Activated CD4-positive, CD25-positive, alpha-beta regulatory T cell (primary cell): ENCODE measurements at places on chromosomes 6 and 20.
A peak's percentile ranks its signal among the peaks of the same experiment; 100 is the strongest.

GRCh38 chr20:4844751-4845465 lies 123.2 kb downstream of the PRND start:
- DNase-seq = no peak

DNA sequence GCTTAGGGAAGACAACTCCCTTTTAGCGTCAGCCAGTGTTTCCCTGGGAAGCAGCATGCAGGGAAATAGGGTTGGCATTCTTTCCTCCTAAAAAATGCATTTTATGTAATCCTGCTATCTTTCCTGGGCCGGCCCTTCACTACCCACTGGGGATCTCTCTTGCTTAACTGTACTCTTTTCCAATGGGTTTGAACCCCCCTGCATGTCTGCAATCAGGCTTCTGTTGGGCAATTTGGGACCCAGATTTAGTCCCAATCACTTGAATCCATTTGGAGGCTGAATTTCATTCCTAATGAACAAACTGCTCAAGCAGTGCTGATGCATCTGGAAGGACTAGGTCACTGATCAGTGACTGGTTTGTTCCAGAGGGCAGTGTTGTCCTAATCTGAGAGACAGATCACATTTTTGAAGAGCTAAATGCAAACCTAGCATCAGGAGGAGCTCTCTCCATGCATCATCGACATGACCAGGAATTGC lies 152.0 kb downstream of the TSHZ2 start:
- DNase-seq = no peak

- peak; percentile 44 for DNase-seq
Observed at GRCh38 chr6:33427585-33428223, 7.8 kb downstream of the SYNGAP1 start.

DNA sequence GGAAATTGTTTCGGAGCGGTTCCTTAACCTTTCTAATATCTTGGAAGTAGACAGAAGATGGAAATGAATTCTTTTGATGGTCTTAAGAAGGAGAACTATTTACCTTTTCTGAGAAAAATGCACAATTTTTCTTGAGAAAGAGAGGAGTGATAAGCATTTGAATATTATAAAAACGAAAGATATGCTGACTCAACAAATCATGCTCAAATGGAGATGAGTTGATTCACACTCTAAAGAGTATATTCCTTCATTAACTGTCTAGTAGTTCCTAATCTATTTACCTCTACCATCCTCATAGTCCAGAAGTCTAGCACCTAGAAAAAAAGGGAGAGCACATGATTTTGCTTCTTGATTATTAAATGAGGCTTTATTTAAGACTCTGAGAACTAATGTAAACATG lies 4.1 kb downstream of the TSBP1 start:
- DNase-seq = no peak

DNA sequence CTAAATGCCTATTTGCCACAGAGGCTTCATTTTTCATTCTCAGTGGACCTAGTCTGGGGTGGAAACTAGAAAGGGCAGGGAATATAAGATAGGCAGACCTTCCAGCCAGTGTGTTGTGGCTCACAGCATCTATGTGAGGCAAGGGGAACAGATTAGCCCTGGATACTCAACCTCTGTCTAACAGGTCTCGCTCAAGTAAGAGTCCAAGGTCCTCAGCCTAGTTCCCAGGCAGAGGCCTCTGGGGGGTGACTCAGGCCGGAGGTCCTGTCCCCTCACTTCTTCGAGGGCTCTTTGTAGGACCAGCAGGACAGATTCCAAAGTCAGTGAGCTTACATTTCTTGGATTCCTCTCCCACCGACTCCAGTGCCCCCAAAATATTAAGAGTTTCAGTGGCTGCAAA lies 106.6 kb downstream of the ZMYND8 start:
- no peak for DNase-seq

DNA sequence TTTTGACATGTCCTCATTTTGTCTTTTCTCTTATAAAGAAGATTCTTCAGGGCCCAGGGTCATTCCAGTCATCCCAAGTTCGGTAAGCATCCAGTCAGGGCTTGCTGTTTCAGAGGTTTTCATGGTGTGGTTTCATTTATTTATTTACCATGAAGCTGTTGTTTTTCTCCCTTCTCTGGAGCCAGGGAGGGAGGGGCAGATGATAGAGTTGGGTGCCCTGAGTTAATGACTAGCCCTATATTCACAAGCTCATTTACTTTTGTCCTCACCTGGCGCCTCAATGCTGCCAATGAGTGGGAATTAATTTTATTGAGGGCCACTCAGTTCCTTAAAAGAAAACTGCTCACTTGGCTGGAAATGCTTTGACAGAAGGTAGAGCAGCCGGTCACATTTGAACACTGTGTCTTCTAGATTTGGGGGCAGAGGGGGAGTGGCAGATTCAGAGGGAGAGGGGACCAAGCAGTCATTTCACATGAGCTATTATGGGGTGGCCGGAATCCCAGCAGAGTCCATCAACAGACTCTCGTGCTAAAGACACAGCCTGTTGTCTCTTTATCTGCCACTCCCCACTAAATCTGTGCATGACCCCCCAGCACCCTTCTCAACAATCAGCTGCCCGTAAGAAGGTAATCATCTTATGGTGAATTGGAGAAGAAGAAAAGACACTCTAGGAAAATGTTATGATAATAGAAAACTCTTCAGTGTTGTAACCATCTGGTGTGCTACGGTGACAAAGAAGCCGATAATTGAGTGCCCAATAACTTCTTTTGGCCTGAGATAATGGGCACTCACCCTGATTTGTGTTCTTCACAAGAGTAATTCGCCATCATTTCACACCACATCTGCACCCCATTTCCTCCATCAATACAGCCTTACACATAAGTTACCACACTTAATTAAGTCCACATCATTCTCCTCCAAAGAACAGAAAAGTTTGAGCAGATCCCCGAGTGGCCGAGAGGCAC lies 573.5 kb upstream of the JAG1 start:
- no peak for DNase-seq

DNA sequence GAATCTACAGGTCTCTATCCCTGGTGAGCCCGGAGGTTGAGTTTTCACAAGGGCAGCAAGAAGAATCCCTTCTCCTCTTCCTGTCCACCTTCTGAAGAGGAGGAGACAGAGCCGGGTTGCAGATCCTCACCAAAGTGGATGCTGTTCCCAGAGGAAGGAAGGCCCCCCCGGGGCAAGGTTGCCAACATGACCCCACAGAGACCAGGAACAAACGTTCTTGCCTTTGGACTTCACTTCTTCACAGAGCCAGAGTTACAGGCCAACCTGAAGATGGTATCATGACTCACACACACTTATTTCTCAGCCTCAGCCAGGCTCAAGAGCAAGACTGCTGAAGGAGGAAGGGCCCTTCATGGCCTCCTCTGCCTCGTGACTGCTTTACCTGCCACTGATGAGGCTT lies 384.3 kb downstream of the CD83 start:
- DNase-seq = no peak
